ENCODE measurements at places on chromosomes 1 and 21.

GRCh38 chr1:109906160-109906838 lies 4.3 kb upstream of the CSF1 start:
- DNase-seq: peak; percentile 65

DNA sequence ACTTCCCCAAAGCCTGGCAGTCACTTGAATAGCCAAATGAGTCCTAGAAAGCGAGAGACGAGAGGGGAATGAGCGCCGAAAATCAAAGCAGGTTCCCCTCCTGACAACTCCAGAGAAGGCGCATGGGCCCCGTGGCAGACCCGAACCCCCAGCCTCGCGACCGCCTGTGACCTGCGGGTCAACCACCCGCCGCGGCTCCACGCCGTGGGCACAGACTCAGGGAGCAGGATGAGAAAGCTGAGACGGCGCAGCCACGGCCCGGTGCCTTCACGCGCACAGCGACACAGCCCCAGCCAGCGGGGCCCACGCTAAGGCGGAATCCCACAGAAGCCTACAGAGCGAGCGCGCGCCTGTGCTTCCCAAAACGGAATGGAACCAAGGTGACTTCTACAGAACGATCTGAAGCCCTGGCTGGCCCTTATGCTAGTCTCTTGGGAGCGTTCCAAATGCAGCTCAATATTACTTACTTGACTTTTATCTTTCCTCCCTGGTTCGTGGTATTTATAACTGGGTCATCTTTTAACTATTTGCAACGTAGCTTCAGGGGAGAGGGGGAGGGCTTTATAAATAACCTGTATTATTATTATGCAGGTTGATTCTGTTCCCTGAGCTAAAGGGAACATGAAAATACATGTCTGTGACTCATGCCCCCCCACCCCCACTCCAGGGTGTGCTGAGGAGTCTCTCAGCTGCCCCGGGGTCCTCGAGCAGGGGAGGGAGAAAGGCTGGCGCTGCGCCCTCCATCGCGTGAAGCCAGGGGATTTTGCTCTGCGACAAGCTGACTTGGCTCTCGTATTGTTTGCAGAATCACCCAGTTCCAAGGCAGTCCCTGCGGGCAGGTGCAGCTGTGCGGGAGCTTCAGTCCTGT lies 1.7 kb downstream of the TSPEAR start:
- DNase-seq: no peak

DNA sequence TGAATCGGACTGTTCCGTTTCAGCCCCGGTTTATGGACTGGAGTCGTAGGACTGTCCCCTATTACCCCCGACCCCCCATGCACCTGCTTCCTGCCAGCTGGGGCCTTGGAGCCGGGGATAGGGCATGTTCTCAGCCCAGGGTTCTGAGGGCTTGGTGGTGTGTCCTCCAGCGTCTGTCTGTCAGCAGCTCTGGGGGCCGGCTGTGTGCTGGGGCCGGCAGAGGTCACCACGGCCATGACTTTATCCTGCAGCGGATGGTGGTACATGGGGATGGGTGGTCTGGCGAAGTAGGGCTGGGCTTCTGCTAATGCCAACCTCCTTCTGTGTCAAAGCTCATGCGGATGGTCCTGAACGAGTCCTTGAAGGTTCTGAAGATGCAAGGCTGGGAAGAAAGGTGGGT lies 5.5 kb downstream of the RRP1 start:
- no peak for DNase-seq

DNA sequence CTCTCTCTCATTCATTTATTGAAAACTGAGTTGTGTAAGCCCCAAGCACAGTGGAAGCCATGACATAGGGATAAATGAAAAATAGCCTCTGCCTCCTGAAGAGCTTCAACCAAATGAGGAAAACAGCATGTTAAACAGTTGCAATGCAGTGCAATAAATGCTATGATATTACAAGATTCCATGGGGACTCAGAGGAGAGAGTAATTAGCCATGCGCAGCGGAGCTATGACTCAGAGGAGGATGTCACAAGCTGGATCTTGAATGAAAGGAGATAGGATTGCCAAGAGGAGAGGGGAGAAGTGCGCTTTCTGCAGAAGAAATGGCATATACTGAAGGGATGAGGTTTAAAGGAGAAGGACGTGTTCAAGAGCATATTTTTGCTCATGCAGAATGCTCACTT lies 231.3 kb upstream of the PLXNA2 start:
- no peak for DNase-seq

GRCh38 chr1:45516465-45516864 lies 5.2 kb downstream of the PRDX1 start:
- no peak for DNase-seq

GRCh38 chr1:99331636-99332035 lies 67.3 kb downstream of the PLPPR4 start:
- DNase-seq: no peak

DNA sequence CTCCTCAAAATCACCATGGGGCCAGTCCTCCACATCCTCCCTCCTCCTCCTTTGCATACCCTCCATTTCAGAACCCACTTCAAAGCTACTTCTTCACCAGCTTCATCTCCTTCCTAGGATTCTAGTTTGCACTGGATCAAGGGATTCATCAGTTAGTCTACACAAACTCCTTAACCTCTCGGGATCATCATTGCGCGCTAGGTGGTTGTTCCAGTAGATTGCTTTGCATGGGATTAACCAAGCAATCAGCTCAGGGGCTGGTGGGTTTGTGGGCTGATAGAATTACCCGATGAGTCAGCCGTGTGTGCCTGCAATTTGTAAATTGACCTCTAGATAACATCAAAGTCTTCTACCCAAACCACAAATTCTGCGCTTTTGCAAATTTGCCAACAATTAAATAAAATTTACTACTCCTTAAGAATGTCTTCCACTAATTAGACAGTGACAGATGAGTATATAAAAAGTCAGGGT lies 7.7 kb downstream of the KANK4 start:
- DNase-seq: no peak

DNA sequence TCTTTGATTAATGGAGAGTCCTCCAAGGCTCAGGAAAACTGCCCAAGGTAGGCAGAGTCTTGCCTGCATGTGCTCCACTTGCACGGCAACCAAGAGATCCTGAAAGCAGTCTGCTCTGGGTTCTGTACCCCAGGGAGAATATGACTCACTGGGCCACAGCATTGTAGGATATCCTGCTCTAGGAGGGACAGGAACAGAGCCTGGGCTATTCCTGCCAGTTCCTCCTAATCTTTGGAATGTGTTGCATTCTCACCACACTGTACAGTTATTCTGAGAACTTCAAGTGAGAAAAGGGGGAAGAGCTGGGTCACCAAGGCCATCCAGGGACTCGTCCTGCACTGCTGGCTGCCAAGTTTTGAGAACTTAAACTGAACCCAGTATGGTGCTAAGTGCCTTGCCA lies 278.5 kb downstream of the MATN1 start:
- no peak for DNase-seq

- no peak for DNase-seq
Measured at GRCh38 chr1:46137916-46138315, 5.5 kb upstream of the PIK3R3 start.

DNA sequence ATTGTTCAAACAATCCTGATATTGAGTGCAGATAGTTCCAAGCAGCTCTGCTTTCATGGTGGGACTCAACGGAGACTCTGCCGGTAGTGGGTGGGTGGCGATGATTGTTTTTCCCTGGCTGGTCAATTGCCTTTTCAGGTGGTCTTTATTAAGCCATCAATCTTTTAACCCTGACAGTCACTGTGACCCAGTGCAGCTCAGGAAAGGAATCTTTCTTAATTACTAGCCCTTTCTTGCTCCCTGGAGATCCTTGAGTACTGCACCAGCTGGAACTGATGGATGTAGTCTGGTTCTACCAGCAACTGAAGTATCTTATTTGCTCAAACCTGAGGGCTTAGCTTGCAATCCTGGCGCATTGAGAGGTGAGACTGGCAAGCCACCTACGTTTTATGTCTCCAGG lies 196.4 kb downstream of the PLPP3 start:
- no peak for DNase-seq

GRCh38 chr21:35783721-35784120 lies 276.6 kb downstream of the SETD4 start:
- DNase-seq: no peak

- DNase-seq: no peak
Measured at GRCh38 chr1:7389906-7390603, 381.0 kb upstream of the VAMP3 start.

- DNase-seq: peak; percentile 35
Measured at GRCh38 chr1:151060007-151060656, at the start of gene MLLT11. TSS of gene MLLT11 (plus strand) at chr1:151060397. CDS start at chr1:151067225, 6,828 bp downstream.

DNA sequence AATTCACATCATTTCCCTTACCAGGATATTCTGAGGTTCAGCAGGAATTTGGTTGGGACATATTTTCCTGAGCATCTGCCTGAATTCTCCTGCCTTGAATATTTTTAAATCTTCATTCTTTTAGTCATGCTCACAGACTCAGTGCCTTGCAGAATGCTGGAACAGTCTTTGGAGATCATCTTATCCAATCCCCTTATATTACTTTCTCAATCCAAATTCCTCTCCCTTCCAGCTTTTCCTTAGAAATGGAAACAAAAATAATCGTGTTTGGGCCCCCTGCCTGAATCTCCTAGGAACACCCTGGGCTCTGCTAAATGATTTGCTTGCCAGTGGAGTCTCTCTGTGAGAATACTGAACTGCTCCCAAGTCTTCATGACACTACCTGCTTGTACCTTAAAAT lies 38.4 kb downstream of the LHX8 start:
- DNase-seq: no peak

DNA sequence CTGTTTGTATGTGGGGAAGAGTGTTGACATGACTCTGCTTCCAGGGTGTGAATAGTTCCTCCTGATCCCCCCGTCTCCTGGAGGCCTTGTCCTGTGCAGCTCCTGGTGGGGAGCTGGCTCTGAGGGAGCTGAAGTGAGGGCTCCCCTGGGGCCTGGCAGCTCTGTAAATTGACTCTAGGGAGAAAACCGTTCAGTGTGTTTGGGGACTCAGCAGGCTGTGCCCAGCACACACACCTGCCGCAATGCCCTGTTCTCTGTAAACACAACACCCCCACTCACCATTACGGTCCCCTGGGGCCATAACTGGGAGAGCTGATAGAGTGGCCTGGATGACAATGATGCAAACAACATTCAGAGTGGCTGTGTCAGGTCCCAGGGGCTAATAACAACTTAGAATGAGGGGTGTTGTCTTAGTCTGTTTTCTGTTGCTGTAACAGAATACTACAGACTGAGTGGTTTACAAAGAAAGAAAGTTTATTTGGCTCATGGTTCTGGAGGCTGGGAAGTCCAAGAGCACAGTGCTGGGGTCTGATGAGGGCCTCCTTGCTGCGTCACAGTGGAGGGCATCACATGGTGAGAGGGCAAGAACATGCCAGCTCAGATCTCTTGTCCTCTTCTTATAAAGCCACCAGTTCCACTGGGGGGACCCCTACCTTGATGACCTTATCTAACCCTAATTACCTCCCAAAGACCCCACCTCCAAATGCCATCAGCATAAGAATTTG lies 15.3 kb downstream of the ADORA1 start:
- no peak for DNase-seq

GRCh38 chr1:168833362-168833761 lies 104.4 kb upstream of the DPT start:
- DNase-seq: no peak

GRCh38 chr1:241799416-241799815 lies 48.6 kb upstream of the EXO1 start:
- DNase-seq: no peak

DNA sequence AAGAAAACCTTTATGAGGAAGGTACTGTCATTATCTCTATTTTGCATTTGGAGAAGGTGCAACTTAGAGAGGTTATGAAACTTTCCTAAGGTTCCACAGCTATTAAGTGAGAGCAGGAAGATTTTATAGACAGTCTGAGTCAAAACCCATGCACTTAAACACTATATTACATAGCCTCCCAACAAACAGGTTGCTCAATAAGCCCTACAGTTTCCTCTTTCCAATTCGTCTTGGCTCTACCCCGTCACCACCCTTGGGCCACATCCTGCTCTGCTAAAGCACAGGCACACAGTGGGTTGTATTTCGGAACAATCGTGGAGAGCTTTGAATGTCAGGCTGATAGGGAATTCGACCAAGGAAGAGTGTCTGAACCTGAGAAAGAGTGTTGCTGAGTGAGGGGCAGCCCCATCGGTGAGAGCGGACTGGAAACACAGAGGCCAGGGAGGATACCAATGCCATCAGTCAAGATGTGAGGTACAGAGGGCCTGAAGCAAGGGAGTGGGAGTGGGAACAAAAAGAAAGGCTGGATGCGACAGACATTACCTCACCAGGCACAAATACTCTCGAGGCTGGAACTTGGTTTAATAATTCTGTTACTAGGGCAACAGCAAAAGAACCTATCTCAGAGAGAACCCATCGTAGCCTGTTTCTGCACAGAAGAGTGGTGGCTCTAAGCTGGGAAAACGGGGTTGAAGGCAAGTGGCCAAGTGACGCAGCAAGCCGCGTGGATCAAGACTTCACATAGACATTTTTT lies 6.3 kb upstream of the LRRC52 start:
- no peak for DNase-seq

GRCh38 chr1:234281826-234282489 lies 91.3 kb upstream of the COA6 start:
- no peak for DNase-seq

DNA sequence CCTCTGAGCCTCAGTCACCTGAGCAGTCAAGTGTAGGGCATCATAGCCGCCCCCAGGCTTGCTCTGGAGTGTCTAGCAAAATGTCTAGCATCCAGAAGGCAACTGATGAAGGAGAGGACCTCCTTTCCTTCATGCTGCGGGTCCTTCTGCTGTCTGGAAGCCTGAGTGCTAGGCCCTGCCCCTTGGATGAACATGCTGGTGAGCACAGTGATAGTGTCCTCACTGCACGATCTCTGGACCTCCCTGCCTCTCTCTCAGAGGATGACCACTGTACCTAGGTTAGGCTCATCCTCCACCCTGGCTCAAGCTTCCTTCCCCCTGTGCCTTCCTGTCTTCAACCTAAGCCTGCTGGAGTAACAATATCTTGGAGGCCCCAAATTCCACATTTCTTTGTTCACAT lies 128.6 kb downstream of the TENT5C start:
- DNase-seq: no peak

DNA sequence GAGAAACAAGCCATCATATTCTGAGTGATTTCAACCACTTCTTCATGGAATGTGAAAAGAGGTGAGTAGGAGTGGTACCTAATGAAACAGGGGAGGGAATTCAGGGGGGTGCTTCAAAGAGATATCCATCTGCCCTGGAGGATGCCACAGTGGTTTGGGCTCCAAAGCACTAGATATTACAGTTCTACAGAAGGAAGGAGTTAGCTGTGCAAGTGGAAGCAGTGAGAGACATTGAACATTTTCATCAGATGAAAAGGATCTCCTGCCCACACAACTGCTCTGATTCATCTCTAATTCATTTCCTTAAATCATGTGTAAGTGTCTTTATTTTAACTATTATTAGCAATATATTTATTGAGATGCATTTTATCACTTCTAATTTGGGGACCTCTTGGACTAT lies 2.8 kb upstream of the RGS5 start:
- no peak for DNase-seq

- peak; percentile 67 for DNase-seq
Measured at GRCh38 chr1:182249201-182249676, 142.4 kb downstream of the GLUL start.

Measured in activated CD4-positive, alpha-beta T cell treated with anti-CD3 and anti-CD28 coated beads, Interleukin-2, amount 50 U/mL, for 48 hours (primary cell).